ENCODE measurements at places on chromosomes 4 and X.

DNA sequence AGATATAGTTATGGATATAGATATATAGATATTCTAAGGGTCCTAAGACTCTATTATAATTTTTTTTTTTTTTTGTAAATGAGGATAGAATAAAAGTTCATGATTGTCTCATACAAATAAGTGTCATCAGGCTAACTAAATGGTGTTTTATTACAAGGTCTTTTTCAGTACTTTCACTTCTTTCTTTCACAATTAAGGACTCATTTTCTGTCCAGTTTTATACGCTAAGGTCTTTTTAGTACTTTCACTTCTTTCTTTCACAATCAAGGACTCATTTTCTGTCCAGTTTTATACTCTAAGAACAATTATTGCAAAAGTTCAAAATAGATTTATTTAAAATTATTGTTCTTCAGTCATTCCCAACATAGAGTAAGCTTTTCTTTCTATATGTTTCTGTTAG lies 32.7 kb downstream of the RUFY3 start:
- no peak for DNase-seq

DNA sequence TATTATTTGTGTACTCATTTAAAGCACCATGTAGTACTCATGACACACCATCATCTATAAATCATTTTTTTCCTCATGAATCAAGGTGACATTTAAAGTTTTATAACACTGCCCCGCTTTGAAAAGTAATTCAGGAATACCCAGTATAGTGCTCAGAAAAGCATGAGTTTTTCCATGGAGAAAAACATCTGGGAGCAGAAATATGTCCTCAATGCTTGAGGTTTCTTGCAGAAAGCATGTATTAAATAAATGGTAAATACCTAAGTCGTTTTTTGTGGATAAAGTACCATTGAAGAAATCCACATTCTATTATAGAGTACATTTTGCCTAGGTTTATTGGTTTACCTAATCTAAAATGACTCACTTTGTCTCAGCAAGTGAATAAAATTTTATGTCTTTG lies 66.2 kb downstream of the UBA6 start:
- DNase-seq, result no peak

DNA sequence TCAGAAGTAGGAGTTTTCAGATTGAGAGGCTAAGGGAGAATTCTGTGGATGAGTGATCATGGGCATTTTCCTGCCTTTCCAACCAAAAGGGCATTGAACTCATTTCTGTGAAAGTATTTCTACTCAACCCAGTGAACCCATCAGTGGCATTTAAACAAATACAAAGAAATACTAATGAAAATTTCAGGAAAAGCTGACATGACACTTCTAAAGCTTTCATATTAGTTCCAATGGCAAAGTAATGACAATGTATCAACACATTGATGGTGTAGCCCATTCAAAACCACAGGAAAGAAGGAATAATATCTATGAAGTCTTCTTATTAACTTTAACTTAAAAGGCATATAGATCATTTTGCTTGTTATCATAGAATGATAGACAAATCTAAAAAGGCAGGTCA lies 183.5 kb upstream of the ANXA10 start:
- no peak for DNase-seq

- peak; percentile 30 for DNase-seq
These were observed 460.3 kb downstream of the MID1IP1 start for GRCh38 chrX:39261446-39262147.

GRCh38 chr4:181745933-181746625 lies 497.1 kb upstream of the TENM3 start:
- peak; percentile 29 for DNase-seq

DNA sequence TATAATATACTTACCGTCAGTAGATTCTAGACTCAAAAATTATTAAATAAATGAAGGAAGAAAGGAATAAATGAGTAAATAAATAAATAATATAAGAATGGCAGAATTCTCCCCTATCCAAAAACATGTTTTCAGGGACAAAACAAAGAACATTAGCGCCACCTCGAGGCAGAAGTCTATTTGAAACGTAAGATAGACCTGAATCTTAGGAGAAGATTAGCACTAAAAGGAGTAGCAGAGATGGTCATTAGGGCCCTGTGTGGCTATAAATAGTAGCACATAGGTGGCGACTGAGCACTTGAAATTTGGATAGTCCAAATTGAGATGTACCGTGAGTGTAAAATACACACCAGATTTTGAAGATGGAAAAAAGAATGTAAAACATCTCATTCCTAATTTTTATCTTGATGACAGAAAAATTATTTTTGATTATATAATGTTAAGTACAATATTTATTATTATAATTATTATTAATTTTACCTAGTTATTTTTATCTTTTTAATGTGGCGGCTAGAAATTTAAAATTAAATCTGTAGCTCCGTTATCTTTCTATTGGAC lies 24.3 kb upstream of the SRD5A3 start:
- peak; percentile 52 for DNase-seq

DNA sequence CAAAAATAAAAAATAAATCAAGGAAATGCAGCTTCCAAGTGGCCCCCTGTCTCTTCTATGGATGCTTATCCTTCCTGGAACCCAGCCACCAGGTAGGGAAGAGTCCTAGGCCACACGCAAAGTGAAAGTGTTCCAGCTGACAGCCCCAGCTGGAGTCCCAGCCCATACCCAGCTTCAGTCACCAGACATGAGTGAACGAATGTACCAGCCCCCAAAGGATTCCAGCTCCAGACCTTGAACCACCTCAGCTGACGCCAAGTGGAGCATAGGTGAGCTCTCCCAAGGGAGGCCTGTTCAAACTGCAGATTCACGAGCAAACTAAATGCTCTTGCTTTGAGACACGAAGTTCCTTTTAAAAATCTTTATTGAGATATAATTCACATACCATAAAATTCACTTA lies 62.0 kb downstream of the BCOR start:
- no peak for DNase-seq

DNA sequence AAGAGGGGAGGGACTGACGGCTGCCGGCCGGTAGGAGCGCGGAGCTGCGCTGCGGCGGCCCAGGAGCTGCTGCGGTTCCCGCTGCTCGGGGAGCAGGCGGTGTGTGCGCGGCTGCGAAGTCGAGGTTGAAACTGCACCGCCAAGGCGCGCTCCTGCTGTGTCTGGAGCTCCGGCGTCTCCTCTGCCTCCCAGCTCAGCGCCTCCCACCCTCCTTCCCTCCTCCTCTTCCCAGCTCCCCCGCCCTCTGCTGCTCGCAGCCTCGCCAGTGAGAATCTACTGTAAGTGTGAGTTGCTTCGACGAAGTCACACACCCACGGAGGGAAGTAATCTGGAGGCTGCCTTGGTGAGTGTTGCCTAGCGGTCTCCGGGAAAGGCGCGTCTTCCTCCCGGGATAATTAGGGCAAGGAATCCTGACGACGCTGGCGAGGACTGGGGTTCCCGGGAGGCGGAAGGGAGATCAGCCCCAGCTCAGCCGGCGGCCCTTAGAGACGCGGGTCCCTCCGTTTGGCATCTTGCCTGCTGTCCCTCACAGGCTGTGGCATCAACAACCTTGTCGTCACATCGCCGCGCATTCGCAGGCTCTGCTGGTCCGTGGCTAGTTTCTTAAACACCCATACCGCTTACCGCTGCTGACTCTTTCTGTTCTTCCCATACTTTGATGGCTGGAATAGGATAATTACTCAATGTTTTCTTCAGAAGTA lies at the start of gene EPHA5:
EPHA5 (minus strand) TSS at position 159 of the 701 bp plus-strand sequence. CDS start 747 bp downstream, outside the sequence.
- DNase-seq, result peak; percentile 88

GRCh38 chr4:150207871-150208270 lies 129.6 kb downstream of the DCLK2 start:
- DNase-seq, result peak; percentile 81

DNA sequence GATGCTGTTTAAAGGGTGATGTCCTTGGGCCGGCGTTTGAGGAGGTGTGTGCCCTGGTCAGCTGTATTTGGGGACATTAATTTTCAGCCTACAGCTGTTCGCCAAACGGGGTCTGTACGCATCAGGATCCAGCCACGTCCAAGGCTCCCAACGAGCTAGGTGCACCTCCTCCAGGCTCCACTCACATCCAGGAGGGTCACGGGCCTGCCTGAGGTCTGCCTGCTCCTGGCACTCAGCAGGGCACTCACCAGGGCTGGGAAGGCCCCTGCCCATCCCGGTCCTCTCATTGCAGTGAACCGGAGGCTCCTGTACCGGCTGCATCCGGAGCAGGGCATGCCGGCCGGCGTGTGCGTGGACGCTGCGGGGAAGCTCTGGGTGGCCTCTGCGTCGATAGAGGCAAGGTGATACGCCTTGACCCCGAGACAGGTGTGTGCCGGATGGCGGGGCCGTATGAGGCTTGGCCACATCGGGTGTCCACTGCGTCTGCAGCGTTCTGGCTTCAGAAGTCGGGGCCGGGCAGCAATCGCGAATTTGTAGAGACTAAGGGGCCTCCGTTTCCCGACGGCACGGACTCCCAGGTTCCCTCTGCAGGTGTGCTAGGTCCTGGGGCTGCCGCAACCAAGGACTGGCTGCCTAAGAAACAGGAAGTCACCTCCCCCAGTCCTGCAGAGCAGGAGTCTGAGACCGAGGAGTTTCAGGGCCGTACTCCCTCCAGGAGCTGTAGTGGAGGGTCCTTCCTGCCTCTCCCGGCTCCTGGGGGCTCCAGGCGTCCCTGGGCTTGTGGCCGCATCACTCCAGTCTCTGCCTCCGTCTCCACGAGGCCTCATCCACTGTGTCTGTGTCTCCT lies 27.5 kb upstream of the PLCXD1 start:
- DNase-seq, result peak; percentile 24

DNA sequence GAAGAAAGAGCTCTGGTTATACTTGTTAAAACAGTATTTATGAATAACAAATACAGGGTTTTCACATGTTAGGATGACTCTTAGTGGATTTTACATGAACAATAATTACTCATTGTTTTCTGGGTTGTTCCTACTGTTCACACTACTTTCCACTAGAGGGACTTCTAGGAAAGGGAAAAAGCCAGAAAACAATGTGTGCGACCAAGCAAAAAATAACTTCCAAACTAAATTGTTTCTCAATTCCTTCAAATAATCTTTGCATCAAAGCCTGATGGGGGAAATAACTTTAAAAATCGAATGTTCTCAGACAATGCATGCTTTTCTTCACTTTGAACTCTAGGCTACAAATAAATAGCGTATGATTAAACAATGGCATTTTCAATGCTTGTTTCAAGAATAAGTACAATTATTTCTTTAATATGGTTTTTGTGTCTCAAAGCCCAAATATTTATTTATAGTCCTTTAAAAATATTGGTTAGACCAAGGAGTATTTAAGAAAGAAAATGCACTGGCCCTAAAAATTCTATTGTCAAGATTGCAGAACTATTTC lies 72.1 kb upstream of the ETNPPL start:
- peak; percentile 30 for DNase-seq

- no peak for DNase-seq
These were observed 7.1 kb upstream of the TMEM35A start for GRCh38 chrX:101071582-101071981.
